Thyroid gland (tissue), 4 donors: ENCODE measurements at places on chromosomes 3 and 15. TPM values are rescaled to one million over a fixed set of nuclear protein-coding genes. Genes with fewer than 3 reads are reported as not detected.

The LRRC31 gene
- not detected for total RNA-seq

- no peak for DNase-seq
Observed at GRCh38 chr15:58420579-58421043, 11.2 kb upstream of the LIPC start.

DNA sequence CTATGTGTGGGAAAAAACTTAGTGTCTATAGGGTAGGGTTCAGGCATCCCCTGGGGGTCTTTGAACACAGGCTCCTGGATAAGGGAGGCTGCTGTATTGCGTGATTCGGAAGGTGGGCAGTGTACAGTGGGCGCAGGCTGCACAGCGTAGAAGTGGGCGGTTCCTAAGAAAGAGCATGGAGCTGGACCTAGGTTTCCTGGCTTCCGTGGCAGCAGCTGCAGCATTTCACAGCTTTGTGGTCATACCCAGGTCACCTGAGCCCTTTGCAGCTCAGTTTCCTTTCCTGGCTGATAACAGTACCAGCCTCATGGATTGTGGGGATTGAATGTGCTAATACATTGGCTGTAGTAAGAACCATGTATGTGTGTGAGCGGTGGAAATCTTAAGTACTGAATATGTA, 22.2 kb downstream of the CFAP100 start:
- no peak for DNase-seq

- no peak for DNase-seq
Observed at GRCh38 chr3:150917951-150918350, 12.7 kb upstream of the MINDY4B start.

The TRPM1 gene
- not detected for total RNA-seq

DNA sequence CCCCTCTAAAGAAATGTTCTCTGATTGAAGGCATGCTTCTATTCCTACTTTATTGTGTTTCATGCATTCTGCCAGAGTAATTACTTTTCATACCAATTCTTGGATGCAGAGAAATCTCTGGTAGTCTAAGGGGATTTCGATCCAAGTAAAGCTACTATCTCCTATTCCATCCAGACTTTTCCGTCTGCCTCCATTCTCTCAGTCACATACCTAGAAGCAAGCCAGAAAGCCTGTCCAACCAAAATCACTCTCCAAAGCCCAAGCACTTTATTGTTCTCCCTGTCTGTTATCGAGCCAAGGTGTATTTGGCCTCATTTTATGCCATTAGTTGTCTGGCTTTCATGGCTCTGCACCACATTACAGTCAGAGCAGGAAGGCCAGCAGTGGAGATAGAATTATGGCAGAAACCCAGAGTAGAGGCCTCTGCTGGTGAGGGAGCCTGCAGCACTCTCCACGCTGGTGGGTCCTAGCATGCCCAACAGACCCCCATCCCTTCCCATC, 95.9 kb downstream of the SLC49A4 start:
- no peak for DNase-seq

DNA sequence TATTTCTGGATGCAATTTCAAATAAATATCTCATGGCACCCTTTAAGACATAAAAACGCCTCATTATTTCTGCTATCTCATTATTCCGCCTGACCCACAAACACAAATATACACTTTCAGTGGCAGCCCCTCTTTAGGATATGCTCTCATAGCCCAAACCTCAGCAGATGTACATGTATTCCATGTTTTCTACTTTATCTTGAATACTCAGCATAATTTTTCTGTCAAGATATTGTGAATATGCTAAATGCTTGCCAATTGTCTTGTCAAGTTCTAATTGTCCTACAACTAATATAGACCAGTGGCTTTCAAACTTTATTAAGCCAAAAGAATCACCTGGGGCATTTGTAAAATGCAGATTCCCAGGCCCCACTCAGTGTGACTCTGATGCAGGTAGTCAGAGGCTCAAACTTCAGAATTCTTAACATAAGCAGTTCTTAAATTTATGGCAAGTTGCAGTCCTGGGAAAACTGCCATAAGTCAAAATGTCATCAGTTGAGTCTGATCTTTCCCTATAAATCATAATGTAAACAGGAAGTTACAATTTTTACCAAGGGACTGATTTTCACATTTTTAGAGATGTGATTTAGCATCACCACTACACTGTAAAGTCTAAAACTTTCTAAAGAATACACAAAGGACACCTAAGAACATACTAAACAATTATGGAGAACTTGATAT, 135.1 kb downstream of the TBL1XR1 start:
- no peak for DNase-seq

The GPR176 gene
- total RNA-seq = 6.6 TPM

DNA sequence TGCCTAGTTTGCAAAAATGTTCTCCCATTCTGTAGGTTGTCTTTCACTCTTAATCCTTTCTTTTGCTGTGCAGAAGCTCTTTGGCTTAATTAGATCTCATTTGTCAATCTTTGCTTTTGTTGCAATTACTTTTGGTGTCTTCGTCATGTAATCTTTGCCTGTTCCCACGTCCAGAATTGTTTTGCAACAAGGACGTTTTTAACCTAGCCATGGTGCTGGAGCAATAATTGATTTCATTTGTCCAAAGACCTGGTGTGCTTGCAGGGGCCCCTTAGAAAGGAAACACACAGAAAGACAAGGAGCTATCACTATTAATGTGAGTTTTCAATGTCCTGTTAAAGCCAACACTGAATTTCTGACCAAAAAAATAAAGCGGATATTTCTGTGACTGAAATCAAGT, 89.1 kb upstream of the GALNT15 start:
- no peak for DNase-seq
